ENCODE measurements at places on chromosomes 7 and 10.

DNA sequence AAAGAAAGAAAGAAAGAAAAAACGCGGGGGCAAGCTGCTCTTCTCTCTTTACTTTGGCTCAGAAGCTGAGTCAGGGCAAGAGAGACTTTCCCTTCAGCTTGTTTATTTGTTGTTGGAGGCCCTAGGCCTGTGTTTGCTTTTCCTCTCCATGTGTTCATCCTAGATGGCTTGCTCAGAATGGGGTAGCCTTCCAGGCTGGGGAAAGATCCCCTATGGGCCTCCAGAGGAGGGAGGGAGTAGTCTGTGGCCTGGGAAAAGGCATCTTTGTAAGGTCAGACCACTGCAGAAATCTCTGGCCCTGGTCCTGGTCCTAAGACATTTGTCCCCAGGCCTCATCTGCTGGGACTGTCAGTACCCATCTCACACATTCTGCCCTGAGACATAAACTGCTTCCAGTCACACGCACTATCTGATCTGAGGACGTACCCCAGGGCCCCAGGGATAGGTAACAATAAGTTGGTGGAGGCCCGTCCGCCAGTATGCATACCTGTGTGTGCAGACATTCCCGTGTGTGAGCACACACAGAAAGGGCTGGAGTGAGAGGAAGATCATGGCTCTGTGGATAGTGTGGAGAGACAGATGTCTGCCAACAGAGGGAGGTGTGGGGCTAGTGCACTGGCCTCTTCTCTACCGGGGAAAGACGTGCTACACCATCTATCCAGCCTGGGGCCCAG lies 4.9 kb upstream of the SCD start:
- peak; percentile 69 for DNase-seq

GRCh38 chr10:48361176-48361575 lies 54.7 kb downstream of the MAPK8 start:
- DNase-seq, result no peak

- DNase-seq, result no peak
Observed at GRCh38 chr10:6600224-6600987, 20.3 kb upstream of the PRKCQ start.

DNA sequence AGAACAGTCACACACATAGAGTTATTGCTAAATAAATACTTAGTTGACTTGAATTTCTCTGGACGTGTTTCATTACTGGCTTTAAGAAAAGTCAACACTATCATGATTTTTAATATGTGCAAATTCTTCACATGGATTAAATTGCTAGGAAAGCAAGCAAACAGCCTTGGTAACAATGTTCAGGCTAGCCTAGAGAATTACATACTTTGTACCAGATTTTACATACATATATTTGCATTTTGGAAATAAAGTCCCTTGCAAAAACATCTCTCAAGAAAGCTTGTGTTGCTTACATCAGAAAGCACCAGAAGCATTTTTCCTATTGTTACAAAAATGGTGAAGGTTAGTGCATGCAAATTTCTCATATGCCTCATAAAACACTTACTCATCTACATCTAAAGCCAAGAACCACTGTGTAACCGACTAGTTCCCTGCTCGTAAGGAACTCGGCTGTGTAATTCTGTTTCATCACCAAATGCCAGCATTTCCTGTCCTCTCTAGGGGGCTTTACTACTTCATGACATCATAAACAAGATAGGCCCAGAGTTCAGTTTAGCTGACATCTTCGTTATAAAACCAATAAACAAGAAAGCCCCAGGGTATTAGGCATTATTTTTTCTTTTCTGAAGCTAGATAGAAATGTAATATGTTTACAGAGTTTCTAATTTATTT lies 87.8 kb downstream of the CFAP58 start:
- DNase-seq, result peak; percentile 40

GRCh38 chr7:54879776-54880175 lies 120.8 kb upstream of the SEC61G start:
- no peak for DNase-seq

GRCh38 chr7:90655566-90655965 lies 59.4 kb downstream of the CDK14 start:
- no peak for DNase-seq

DNA sequence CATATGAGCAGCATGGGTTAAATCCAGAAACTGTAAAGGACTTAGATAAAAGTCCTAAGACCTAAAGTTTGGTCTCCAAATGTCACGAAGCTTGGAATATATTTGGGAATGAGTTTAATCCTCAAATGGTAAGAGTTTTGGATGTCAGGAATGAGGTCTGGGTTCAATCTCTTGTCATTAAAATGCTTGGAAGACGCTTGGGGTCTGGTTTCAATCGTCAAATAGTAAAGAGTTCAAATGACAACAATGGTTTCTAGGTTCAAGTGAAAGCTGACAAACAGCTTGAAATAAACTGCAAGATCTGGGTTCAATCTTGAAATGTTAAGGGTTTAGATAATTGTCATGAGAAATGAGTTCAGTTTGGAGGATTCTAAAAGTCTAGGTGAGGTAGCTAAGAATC lies 385.5 kb upstream of the HPS1 start:
- peak; percentile 17 for DNase-seq

DNA sequence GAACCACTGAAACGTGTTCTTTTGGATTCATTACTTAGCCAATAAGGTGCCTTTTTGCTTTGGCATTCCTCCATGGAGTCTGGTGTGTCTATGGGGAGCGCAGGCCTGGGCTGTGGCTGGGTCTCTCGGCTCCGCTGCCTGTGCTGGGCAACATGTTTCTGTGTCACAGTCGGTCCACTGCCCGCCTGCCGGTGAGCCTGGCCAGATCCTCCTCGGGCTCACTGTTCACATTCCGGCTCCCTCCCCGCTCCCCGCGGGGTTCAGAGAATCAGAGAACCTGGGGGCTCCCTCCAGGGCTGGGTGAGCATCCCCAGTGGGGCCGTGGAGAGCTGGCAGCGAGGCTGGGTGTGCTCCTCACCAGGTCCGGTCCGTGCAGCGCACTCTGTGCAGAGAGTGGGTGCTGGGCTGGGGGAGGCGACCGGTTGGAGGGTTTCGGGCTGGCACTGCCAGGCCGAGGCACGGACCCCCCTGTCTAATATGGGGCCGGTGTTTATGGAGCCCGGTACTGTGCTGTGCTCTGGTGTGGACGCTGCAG lies 70.4 kb downstream of the INPP5A start:
- no peak for DNase-seq

DNA sequence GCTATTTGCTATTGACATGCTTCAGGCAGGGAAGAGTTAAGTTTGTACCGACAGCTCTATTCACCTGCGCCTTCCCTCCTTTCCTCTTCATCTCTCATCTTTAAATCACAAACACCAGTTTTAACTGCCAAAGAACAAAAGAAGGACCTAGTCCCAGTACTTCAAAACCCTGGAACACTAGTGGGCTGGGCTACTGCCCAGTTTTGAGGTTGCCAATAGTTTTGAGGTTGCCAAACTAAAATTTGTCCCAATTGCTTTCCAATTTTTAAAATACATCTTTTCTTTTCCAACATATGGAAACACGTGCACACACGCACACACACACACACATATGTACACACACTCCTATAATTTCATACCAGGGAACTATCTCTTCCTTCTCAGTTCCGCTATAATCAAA lies 130.6 kb upstream of the SLC26A5 start:
- no peak for DNase-seq

DNA sequence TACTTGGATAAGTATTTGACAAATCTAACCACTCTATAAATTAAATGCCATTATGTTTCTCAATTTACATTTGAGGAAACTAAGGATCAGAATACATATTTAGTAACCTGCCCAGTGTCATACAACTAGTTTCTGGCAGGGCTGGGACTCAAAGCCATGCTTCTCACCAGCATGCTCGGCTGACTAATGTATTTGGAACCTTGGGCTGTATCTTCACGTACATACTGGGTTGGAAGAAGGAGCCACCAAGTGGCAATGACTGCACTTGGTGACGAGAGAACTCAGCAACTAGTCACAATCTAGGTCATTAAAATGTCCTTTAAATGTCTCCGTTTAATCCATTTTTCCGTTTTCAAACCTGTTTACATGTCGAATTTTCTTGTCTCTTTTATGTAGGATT lies 42.9 kb downstream of the CHRM2 start:
- no peak for DNase-seq

DNA sequence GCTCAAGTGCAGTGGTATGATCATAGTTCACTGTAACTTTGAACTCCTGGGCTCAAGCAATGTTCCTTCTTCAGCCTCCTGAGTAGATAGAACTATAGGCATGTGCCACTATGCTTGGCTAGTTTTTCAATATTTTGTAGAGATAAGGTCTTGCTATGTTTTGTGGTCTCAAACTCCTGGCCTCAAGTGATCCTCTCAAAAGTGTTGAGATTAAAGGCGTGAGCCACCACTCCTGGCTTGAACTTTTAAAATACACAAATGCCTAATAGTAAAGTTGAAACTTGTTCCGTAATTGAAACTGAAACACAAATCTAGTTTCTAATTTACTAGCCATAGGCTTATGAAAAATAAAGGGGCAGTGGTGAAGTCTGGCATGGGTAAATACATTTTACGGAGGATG lies 65.7 kb downstream of the AP3M1 start:
- no peak for DNase-seq

- no peak for DNase-seq
Observed at GRCh38 chr10:26439406-26440087, 1.4 kb downstream of the APBB1IP start.

DNA sequence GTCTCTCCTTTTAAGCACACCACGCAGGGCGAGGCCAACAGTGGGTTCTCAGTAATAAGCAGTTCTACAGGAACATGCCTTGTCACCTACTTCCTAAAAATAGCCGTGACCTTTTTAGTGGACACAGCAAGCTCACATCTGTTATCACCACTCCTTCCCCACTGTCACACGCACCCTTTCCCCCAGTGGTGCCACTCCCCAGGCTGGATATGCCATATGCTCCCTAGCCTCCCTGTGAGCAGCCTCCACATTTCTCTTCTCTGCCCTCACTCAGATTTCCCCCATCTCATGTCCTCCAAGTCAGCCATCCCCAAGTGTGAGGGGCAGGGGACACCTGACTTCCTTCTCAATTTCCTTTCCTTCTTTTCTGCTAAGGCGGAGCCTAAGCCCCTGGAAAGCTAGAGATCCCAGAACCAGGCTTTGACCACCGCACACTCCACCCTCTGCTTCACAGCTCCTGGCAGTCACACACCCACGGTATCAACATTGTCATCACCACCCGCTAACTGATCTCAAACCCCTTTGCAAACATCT lies 3.7 kb downstream of the ANXA11 start:
- DNase-seq, result no peak

- no peak for DNase-seq
Observed at GRCh38 chr10:72242675-72243074, 26.6 kb upstream of the ASCC1 start.

DNA sequence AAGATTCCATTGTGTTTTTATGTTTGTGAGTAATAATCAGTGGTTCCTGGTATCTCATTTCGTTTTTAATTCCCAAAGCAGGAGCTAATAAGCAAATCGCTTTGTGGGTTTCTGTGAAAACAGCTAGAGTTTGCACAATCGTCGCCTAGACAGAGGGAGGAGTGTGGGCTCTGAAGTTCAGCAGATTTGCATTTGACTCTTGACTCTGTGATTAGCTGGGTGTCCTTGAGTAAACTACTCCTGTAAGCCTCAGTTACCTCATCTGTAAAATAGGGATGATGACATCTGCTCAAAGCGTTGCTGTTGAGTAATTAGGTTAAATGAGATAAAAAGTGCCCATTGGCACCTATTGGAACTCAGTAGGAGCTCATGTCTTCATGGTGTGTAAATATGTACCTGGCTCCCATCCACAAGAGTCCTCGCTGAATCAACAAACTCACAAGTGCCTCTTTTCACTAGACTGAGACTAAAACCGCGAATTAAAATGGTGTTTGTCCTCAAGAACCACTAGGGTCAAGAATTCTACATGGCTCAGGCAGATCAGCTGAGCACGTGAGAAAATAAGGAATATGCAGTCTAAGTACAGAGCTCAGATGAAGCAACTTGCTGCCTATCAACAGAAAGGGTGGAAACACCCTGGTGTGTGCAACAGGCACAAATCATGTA lies 385.8 kb upstream of the C7orf33 start:
- no peak for DNase-seq

DNA sequence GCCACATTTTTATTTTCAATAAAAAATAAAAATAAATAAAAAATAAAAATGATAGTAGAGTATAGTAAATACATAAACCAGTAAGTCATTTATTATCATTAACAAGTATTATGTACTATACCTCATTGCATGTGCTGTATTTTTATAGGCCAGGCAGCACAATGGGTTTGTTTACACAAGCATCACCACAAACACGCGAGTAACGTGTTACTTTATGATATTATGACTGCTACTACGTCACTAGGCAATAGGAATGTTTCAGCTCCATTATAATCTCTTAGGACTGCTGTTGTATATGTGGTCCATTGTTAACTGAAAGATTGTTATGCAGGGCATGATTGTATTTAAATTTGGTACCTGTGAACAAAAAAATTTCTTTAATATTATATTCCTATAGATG lies 20.8 kb upstream of the SDHAF3 start:
- no peak for DNase-seq

- no peak for DNase-seq
Observed at GRCh38 chr10:6563075-6563474, 17.0 kb downstream of the PRKCQ start.

- no peak for DNase-seq
Observed at GRCh38 chr7:143177374-143178119, 5.7 kb upstream of the TAS2R39 start.

DNA sequence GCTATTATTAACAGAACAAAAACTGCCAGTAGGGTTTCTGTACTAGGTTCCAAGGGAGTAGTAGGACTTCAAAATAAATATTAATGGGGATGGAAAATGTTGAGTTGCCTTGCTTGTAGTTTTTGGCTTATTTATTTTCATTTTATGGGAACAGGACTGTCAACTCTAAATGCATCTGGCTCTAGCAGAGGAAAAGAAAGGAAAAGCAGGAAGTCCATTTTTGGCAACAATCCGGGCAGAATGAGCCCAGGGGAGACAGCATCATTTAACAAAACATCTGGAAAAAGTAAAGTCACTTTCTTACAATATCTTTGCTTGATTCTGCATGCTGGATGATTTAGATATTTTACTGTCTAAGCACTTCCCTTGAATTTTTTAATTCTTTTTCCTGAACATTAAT lies 69.4 kb downstream of the NOC3L start:
- peak; percentile 70 for DNase-seq

Measured in eye (tissue), 1 donor.